ENCODE measurements at places on chromosomes 1 and 21.

DNA sequence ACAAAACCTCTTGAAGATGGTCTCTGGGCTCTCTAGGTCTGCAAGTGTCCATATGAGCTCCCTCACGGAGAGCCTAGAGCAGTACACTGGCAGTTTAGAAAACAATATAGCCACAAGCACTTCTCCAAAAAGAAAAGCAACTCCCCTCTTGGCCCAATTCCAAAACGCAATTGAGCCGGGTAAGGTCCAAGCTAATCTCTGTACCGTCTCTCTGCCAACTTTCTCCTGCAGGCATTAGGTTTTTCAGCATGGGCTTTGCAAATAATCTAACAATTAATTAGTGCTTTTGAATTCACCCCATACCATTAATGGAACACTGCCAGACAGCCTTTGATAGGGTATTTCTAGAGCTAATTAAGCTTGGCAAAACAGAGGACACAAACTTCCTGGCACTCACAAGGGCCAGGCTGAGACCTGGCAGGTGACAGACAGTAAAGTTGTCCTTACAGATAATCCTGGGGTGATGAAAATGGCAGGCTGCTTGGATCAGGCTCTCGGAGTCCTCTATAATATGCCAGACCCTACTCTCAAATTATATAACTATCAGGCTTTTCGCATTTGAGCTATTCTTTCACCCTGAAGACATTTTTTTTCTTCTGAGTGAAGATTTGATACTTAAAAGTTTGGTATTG, 39.8 kb downstream of the TGFBR3 start:
- peak; percentile 99 for DNase-seq

DNA sequence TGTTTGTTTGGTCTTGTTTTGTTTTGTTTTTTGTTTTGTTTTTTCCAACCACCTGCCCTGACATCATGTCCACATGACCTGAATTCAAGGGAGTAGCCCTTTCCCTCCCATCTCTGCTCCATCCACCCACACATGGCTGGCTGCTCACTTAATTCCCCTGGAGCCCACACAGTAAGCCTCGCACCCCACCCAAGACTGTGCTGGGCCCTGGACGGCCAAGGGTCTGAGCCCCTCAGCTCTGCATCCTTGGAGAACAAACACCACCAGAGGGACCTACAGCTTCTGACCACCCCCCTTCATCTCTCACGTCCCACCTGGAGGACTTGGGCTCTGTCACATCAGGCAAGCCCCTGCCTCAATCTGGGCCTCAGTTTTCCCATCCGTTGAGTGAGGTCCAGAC, 39.1 kb downstream of the MATN1 start:
- no peak for DNase-seq

GRCh38 chr1:173506437-173506836, 29.3 kb downstream of the PRDX6 start:
- no peak for DNase-seq

- DNase-seq, result no peak
These were observed 95.9 kb downstream of the CAMTA1 start for GRCh38 chr1:6880951-6881690.

- DNase-seq, result no peak
These were observed 180.4 kb upstream of the PKN2 start for GRCh38 chr1:88503646-88504045.

- DNase-seq, result no peak
These were observed 28.0 kb downstream of the PADI2 start for GRCh38 chr1:17091252-17091651.

- DNase-seq, result no peak
These were observed 21.6 kb downstream of the TCEA3 start for GRCh38 chr1:23403038-23403336.

GRCh38 chr1:207654320-207654719, 9.4 kb downstream of the CR1L start:
- no peak for DNase-seq

DNA sequence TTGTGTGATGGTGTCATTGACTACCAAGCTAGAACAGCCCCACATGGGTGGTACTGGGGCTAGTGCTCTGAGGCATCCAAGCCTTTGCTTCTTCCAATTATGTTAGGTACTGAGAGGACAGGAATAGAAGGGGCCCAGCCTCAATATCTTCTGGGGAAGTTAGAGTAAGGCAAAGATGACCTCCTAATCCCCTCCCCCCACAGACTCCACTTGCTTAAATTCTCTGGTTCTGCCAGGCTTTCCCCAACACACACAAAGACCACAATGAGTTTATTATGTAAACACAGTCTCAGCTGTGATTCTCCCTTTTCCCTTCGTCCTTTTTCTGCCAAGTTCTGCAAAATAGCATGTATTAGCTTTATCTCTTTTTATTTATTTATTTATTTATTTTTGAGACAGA, 3.1 kb upstream of the TACSTD2 start:
- DNase-seq, result no peak

DNA sequence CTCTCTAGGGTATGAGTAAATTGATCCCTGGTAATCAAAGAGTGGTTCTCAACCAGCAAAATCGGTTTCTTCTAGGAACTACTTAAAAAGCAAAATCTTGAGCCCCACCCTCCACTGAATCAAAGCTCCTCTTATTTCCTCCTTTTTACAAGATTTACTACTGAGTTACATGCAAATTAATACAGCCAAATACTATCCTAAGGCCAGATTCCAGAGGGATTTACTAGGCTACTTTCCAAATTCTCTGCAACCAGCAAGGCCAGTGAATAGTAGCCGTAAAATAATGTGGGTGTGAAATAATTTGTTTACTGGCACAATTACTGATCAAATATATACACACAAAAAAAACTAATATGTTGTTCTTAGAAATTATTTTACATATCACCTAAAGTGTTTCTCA, 1583.8 kb downstream of the NCAM2 start:
- DNase-seq, result no peak

DNA sequence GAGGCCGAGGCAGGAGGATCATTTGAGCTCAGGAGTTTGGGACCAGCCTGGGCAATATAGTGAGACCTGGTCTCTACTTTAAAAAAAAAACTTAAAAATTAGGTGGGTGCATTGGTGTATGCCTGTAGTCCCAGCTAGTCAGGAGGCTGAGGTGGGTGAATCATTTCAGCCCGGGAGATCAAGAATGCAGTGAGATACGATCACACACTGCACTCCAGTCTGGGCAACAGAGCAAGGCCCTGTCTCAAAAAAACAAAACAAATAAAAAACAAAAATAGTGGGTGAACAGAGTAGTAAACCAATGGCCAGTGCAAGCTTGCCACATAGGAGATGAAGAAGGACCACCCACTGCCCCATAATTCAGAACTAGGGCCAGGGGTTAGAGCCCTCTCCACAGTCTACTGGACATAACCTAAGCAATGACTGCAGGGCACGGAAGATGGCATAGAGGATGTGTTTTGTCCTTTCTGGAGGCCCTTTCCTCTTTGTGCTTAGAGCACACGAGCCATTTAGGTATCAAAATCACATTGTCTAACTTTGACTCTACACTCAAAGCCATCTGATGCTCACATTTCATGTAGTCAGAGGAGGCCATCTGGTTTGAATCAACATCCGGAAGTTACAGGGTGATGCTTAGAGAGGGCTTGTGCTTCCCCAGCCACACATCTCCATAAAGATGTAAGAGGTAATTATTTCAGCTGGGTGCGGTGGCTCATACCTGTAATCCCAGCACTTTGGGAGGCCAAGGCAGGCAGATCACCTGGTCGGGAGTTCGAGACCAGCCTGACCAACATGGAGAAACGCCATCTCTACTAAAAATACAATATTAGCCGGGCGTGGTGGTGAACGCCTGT, 12.6 kb downstream of the CD2 start:
- DNase-seq, result no peak

DNA sequence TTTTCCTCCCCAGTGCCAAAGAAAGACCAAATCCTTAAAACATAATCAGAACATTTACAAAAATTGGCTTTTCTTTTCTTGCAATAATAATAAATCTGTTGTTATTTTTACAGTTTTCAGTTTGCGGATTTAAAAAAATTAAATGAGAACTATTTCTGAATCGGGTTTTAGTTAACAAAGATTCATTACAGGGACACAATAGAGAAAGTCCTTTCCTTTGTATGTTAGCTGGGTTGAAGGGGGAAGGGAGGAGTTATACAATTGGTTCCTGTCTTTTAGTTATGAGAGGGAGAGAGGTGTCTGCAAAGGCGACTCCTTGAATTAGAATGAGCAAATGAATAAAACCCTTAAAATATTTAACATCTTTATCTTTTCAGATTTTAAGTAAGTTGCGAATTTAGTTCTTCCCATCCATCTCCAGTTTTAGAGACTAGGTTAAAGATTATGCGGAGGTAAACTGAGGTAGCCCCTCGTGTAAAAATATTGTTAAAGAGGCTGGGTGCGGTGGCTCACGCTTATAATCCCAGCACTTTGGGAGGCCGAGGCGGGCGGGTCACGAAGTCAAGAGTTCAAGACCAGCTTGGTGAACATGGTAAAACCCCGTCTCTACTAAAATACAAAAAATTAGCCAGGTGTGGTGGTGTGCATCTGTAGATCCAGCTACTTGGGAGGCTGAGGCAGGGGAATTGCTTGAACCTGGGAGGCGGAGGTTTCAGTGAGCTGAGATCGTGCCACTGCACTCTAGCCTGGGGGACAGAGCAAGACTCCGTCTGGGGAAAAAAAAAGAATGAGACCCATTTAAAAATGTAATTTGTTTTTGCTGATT, 3.9 kb downstream of the SPEN start:
- no peak for DNase-seq

GRCh38 chr1:197692965-197693364, 82.3 kb downstream of the DENND1B start:
- no peak for DNase-seq

DNA sequence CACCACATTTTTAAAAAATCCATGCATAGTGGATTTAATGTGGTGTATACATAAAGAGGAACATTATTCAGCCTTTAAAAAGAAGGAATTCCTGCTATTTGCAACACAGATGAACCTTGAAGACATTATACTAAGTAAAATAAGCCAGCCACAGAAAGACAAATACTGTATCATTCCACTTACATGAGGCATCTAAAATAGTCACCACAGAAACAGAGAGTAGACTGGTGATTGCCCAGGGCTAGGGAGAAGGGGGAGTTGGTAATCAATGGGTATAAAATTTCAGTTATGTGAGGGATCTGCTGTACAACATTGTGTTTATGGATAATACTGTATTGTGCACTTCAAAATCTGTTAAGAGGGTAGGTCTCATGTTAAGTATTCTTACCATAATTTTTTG, 10.0 kb downstream of the FAM163A start:
- DNase-seq, result no peak

GRCh38 chr1:168656485-168656884, 72.5 kb downstream of the DPT start:
- no peak for DNase-seq

DNA sequence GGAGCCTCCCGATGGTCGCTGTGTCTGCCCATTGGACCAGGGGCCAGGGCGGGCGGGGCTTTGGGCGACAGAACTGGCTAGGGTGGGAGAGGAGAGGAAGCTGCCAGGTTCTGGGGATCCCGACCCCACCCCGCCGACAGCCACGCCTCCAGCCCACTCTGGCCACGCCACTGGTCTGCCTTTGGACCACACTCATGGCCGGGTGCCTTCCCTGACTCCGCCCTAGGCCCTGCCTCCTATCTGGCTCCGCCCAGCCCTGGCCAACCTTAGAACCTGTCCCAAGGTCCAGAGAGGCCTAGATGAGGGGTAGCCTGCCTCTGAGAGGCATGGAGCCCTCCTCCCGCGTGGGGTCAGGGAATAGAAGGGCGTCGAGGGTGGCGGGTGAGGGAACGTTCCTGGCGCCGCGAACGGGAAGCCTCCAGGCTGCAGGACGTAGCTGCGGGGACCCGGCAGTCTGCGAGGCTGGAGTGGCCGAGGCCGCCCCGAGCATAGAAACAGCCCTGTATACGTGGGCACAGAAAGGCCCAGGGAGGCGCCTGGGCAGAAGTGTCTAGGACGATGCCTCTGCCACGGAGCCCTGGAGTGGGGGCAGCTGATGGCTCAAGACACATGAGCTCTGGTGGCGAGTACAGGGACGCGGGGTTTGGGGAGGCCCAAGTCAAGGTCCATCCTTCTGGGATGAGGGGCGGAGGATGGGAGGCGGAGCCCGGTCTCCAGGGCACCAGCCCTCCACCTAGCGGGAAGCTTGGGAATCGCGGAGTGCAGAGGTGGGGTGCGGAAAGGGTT, 11.5 kb upstream of the COL16A1 start:
- DNase-seq, result peak; percentile 91

DNA sequence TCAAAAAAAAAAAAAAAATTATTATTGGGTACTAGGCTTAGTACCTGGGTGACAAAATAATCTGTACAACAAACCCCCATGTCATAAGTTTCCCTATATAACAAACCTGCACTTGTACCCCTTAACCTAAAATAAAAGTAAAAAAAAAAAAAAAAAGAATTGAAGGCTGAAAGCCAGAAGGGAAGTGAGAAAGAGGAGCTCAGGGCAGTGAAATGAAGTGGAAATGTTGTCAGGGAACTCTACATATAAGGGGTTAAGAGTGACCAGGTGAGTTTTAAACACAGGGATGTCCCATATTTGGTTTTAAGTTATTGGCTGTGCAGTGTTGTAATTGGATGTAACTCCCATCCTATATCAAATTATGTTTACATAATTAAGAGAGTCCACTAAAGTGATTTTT, 85.7 kb upstream of the ABCD3 start:
- no peak for DNase-seq

- peak; percentile 22 for DNase-seq
These were observed 554 bp upstream of the SLC39A1 start for GRCh38 chr1:153963850-153964331.

- DNase-seq, result no peak
These were observed 31.0 kb upstream of the LRRC52 start for GRCh38 chr1:165512816-165513215.

GRCh38 chr1:41954533-41954944, 35.8 kb upstream of the HIVEP3 start:
- DNase-seq, result no peak

- DNase-seq, result no peak
These were observed 745 bp upstream of the ANP32E start for GRCh38 chr1:150236614-150237100.

GRCh38 chr1:61184040-61184713, 101.8 kb downstream of the NFIA start:
- peak; percentile 99 for DNase-seq

GRCh38 chr1:228511546-228512445, 24.6 kb downstream of the RNF187 start:
- no peak for DNase-seq

- DNase-seq, result no peak
These were observed 690.5 kb downstream of the BRINP3 start for GRCh38 chr1:189787201-189787600.

DNA sequence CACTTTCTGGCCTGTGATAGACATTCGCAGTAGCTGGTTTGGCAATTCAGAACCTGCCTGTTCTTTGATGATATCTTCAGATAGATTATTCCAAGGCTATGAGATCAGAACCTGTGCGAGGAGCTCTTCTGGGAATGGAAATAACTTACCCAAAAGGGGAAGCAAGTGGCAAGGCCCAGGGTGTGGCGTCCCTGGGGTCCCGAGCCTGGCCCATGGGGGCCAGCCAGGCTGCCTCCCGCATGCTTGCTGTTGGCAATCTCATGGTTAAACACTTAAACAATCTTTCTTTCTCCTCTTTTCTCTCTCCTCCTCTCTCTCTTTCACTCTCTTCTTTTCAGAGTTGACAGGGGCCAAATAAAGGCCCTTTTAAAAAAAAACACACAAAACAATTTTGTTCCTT, 108.1 kb downstream of the RNF220 start:
- DNase-seq, result no peak

Measured in NCI-H1105 (cell line).